ENCODE measurements at places on chromosomes 11 and 22.

DNA sequence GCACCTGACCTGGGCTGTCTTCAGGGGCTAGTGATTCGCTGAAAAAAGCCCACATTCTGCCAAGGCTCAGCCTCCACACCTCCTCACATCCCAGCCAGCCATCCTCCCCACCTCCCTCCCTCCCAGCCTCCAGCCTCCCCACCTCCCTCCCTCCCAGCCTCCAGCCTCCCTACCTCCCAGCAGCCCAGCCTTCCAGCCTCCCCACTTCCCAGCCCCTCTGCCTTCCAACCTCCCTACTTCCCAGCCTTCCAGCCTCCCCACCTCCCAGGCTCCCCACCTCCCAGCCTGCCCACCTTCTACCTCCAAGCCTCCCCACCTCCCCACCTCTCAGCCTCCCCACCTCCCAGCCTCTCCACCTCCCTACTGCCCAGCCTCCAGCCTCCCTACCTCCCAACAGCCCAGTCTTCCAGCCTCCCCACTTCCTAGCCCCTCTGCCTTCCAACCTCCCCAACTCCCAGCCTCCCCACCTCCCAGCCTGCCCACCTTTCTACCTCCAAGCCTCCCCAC is 33.7 kb upstream of the TH start:
- no peak for DNase-seq

- no peak for DNase-seq
Observed at GRCh38 chr11:125167954-125168835, 3.6 kb downstream of the PKNOX2 start.

- no peak for DNase-seq
Observed at GRCh38 chr11:22602504-22602903, 23.1 kb downstream of the FANCF start.

DNA sequence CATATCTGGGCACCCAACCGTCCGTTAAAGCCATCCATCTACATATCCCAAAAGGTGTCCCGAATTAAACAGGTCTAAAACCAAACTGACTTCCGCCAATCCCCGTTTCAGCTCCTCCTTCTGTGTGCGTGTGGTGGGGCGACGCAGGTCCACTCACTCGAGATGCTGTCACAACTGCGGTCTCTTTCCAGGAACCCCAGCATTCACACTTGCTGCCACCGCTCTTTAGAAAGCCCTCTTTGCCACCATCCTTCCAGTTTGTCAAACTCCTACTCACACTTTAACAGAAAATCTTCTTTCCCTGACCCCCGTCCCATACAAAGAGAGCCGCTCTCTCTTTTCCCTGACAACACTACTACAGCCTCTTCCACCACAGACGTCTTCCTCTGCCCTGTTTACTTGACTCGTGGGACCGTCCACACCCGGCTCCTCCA is 467 bp downstream of the ESS2 start:
- no peak for DNase-seq

DNA sequence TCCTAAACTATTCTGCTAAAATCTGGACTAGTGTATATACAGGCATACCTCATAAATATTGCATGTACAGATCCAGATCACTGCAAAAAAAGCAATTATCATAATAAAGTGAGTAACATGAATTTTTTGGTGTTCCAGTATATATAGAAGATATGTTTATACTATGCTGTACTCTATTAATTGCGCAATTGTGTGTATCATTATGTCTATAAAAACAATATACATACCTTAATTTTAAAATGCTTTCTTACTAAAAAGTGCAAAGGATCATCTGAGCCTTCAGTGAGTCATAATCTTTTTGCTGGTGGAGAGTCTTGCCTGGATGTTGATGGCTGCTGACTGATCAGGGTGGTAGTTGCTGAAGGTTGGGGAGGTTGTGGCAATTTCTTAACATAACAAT is 35.4 kb upstream of the CEP295 start:
- no peak for DNase-seq

DNA sequence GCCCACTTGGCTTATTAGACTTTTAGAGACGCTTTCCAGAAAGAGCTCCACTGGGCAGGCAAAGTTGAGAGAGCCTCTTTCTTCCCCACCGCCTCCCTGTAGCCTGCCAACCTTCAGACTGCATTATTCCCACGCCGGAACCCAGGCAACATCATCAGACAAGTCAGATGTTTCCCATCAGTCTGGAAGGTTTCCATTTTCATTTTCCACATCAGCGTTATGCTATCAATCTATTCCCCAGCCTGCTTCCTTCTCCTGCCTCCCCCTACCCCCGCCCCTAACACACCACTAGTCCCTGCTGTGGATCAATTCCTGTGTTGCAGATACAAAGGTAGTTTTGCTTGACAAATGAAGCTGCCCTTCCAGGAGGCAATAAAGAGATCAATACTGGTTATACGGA is 184.8 kb downstream of the DSCAML1 start:
- no peak for DNase-seq

DNA sequence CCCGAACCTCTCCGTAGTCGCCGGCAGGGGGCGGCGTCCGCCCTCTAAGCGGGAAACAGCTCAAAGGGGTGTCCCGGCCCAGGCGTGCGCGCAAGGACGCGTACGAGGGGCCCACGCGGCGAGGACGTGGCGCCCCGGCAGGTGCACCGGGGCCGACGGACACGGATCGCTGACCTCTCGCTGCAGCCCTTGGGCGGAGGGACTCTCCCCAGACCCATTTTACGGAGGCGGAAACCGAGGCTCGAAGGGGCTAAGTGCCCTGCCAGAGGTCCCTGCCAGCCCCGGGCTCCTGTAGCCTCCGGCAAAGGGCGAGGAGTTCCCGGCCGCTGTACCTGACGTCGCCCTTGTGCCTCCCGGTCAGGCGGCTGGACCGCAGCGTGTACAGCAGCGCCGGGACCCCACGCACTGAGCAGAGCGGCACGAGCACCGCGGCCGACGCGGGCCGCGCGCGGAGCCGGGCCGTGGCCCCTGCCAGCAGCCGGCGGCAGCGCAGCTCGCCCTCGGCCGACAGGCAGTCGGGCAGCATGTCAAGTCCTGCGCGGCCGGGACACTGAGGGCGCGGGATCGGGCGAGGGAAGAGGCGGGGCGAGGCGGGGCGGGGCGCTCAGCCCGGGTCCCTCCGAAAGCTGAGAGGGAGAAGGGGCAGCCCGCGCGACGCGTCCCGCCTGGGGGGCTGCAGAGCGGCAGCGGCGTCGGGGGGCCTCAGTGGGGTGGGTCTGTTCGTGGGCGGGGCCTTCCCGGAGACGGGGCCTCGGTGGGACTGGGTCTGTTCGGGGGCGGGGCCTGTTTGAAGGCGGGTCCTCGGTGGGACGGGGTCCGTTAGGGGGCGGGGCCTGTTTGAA is at the start of gene NUDT8:
TSS of gene NUDT8 (minus strand) at position 552 of the 842 bp plus-strand sequence. CDS start at position 526, 26 bp downstream.
- DNase-seq: peak; percentile 76

DNA sequence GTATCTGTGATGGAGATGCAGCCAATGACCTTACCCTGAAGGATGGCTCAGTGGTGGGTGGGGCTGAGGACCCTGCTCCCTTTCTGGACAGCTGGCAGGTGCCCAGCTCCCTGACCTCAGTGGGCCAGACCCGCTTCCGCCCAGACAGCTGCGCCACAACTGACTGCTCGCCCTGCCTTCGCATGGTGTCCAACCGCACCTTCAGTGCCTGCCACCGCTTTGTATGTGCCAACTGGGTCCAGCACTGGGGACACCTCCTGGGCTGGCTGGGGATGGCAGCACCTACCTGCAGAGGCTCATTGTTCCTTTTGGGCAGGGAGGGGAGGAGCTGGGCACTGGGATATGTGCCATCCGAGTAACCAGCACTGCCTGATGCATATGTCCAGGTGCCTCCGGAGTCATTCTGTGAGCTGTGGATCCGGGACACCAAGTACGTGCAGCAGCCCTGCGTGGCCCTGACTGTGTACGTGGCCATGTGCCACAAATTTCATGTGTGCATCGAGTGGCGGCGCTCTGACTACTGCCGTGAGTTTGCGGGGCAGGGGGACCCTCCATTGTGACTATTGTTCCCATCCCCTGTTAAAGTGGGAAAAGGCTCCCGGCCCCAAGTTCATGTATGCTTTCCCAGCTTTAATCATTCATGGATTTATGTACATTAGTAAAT is 84.8 kb downstream of the OTOG start:
- no peak for DNase-seq

- no peak for DNase-seq
Observed at GRCh38 chr11:95432714-95433503, 201.9 kb upstream of the SESN3 start.

- no peak for DNase-seq
Observed at GRCh38 chr11:134257101-134257500, 3.7 kb downstream of the ACAD8 start.

DNA sequence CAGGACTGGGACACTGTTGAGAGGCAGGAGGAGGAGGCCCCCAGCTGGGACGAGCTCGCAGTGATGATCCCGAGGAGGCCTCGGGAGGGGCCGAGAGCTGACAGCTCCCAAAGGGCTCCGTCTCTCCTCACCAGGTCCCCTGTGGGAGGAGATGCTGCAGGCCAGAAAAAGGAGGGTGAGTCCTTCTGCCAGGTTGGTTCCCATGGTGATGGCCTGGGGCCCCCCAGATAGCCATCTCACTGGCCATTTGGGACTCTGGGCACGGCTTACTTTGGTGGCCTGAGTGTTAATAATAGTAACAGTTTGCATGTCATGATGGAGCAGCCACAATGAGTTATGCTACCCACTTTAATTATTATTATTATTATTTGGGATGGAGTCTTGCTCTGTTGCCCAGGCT is 18.9 kb downstream of the TRIOBP start:
- no peak for DNase-seq

DNA sequence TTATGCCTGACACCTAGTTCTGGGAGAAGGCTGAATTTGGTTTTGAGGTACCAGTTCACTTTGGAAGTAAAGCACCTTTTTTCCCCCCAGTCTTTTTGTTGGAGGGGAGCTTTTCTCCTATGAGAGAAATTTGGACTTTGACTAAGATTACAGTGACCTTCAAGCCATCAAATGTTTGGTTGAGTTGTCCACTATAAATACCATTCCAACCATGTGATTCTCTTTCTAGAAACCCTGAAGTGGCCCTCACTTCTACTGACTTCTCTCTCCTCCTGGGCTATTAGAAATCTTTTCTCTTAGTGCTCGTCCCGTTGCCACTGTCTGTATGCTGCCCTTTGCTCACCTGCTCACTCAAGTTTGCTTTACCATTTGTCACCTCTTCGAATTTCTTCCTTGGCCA is 82.6 kb downstream of the TEAD1 start:
- no peak for DNase-seq

GRCh38 chr11:74283580-74284180 is 27.8 kb downstream of the P4HA3 start:
- DNase-seq: no peak

- DNase-seq: no peak
Observed at GRCh38 chr11:8323161-8323935, 59.7 kb upstream of the LMO1 start.

GRCh38 chr22:33512908-33513307 is 407.4 kb downstream of the LARGE1 start:
- DNase-seq: no peak

GRCh38 chr11:44244639-44245310 is 65.2 kb downstream of the ALX4 start:
- no peak for DNase-seq

- DNase-seq: no peak
Observed at GRCh38 chr11:113160808-113161124, 153.6 kb upstream of the TTC12 start.

Measured in stimulated activated CD4-positive, alpha-beta T cell treated with anti-CD3 and anti-CD28 coated beads, Interleukin-15, amount 100 ng/mL, for 1 hour (primary cell).